Thoracic aorta (tissue), 2 donors: ENCODE measurements at places on chromosomes 12 and 14. TPM values are rescaled to one million over a fixed set of nuclear protein-coding genes. Genes with fewer than 3 reads are reported as not detected.

DNA sequence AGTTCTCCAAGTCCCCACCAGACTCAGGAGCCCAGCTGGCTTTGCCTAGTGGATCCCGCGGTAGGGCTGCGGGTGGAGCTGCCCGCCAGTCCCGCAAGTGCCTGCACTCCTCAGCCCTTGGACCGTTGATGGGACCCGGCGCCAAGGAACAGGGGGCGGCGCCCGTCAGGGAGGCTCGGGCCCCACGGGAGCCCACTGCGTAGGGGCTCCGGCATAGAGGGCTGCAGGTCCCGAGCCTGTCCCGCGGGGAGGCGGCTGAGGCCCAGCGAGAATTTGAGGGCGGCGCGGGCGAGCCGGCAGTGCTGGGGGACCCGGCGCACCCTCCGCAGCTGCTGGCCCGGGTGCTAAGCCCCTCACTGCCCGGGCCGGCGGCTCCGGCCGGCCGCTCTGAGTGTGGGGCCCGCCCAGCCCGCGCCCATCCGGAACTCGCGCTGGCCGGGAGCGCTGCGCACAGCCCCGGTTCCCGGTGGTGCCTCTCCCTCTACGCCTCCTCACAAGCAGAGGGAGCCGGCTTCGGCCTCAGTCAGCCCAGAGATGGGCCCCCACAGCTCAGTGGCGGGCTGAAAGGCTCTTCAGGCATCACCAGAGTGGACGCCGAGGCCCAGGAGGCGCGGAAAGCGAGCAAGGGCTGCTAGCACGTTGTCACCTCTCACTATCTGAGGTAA lies 452.4 kb upstream of the LRFN5 start:
- no peaks in the 10 kb centered on the region for H3K36me3 ChIP-seq
- H3K27me3 ChIP-seq = no peaks in the 10 kb centered on the region
- H3K4me3 ChIP-seq = no peak overlapping the region
- H3K4me1 ChIP-seq = no peaks in the 10 kb centered on the region
- H3K27ac ChIP-seq = no peak overlapping the region

DNA sequence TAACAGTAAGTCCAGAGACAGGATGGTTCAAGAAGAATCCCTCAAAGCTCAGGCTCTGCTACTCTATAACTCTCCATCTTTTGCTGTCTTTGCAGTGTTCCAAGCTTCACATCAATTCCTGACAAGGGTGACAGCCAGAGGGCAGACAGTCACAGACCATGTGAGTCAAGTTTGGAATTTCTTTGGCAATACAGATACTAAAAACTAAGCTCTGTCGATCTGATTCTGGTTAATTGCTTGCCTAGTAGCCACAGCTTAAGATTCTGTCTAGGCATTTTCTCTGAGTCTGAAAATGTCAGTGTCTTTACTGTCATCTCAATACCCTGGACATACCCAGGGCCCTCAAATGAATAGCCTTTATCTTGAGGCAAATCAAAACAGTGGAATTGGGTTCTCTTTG lies 153.7 kb downstream of the CEP128 start:
- H3K27me3 ChIP-seq = no peaks in the 10 kb centered on the region
- DNase-seq = no peak
- no peak overlapping the region for H3K4me3 ChIP-seq
- H3K27ac ChIP-seq = no peak overlapping the region
- no peaks in the 10 kb centered on the region for H3K36me3 ChIP-seq

- H3K4me1 ChIP-seq = peaks cover 9% of the 10 kb centered on the region
- no peaks in the 10 kb centered on the region for H3K36me3 ChIP-seq
- no peaks in the 10 kb centered on the region for H3K27me3 ChIP-seq
- no peak overlapping the region for H3K4me3 ChIP-seq
Measured at GRCh38 chr12:65496617-65497016, 218.1 kb downstream of the MSRB3 start.

DNA sequence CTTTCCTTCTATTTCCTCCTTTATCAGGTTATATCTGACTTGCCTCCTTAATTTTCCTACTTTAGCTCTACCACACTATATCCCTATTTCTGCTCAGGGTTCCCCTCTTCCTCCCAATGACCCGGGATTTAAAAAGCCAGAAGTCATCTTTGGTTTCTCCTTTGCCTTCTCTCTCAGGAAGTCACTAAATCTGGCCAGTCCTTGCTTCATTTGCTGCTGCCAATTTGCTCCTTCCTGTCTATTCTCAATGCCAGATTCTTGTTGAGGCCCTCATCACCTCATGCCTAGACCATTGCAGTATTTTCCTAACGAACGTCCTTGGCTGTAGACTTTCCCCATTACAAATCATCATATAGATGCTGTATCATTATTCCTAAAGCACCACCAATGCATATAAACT lies 26.5 kb upstream of the NID2 start:
- H3K4me1 ChIP-seq = no peaks in the 10 kb centered on the region
- no peak overlapping the region for H3K27ac ChIP-seq
- no peak overlapping the region for H3K4me3 ChIP-seq

GRCh38 chr14:55339770-55340169 lies 68.5 kb downstream of the FBXO34 start:
- H3K4me3 ChIP-seq = no peak overlapping the region
- no peaks in the 10 kb centered on the region for H3K36me3 ChIP-seq
- DNase-seq = no peak
- no peaks in the 10 kb centered on the region for H3K27me3 ChIP-seq
- no peak overlapping the region for H3K27ac ChIP-seq
- H3K4me1 ChIP-seq = peaks cover 7% of the 10 kb centered on the region

- no peaks in the 10 kb centered on the region for H3K4me1 ChIP-seq
- no peak overlapping the region for H3K27ac ChIP-seq
- no peaks in the 10 kb centered on the region for H3K36me3 ChIP-seq
- H3K4me3 ChIP-seq = no peak overlapping the region
Measured at GRCh38 chr12:115204957-115205754, 521.2 kb upstream of the TBX3 start.

DNA sequence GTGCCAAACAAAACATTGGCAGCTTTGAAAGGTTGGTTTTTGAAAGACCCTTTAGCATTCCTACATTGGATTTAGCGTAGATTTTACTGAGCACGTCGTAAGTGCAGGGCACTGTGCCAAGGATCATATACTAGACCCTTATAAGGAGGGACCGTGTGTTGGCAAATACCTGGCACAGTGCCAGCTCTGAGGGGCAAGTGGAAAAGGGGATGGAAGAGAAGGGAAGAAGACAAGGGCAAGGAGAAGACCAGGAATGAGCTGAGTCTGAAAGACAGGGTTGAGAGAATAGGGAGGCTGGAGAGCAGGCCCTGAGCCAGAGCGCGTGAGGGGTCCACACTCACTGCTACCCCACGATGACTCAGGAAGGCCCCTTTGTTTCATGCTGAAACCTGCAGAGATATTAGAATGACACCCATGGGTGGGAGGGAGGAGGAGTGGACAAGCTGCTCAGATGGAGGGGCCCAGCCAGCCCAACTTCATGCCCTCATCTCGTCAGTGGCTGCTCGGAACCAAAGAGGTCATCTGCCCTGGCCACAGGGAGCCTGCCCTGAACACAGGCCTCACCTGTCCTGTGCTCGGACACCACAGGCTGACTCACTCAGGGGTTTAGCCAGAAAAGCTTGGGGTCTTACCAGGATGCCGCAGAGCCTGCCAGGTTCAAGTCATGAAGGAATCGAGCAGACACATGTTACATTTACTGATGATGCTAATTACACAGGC lies 25.0 kb downstream of the RAB35 start:
- no peak for DNase-seq
- no peak overlapping the region for H3K27ac ChIP-seq
- H3K36me3 ChIP-seq = peaks cover 21% of the 10 kb centered on the region
- no peak overlapping the region for H3K4me3 ChIP-seq
- no peaks in the 10 kb centered on the region for H3K4me1 ChIP-seq

GRCh38 chr14:76525106-76525821 lies 149.3 kb downstream of the ESRRB start:
- no peak overlapping the region for H3K27ac ChIP-seq
- no peaks in the 10 kb centered on the region for H3K27me3 ChIP-seq
- no peak for DNase-seq
- no peak overlapping the region for H3K4me3 ChIP-seq

DNA sequence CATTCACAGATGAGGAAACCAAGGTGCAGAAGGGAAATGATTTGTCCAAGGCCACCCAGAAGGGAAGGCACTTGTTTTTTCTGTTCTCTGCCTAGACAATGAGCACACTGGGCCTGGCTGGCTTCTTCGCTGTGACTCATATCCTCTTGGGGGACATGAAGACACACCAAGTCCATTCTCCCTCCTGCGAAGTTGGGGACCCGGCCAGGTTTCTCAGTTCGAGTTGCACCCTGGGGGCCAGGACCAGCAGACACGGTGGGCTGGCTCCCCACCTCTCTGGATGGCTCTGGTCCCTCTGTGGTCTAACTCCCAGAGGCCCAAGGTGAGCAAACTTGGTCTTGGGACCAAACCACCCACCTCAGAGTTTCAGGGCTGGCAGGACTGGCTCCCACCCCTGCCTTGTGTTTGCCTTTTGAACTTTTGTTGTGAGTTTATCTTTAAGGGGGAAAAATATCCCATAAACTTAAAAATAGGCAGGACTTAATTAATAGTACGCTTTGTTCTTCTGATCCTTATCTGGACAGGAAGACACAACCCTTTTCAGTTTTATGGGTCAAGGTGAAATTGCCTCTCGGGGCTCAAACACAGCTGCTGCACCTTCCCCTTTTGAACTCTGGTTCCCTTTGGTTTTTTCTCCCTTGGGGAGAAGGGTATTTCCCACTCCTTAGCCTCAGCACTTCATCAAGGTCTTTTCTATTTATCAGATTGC lies 9.0 kb upstream of the MLEC start:
- no peaks in the 10 kb centered on the region for H3K27me3 ChIP-seq
- H3K36me3 ChIP-seq = no peaks in the 10 kb centered on the region
- no peak for DNase-seq
- H3K27ac ChIP-seq = no peak overlapping the region
- no peaks in the 10 kb centered on the region for H3K4me1 ChIP-seq

DNA sequence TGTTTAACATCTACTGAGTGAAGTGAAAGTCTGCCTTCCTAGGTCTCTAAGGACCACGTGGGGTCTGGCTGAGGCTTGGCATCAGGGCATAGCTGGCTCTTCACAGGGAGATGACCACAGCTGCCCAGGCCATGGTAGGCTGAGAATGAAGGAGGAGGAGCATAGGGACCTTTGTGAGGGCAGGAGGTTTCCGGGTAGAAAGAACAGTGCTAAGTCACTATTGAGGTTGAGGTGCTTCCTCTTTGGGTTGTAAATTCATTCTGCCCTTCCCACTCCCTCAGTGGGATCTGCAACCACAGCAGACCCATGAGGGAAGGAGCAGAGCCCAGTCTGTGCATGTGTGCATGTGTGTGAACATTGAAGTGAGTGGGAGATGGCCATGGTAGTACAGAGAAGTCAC lies 909.6 kb downstream of the VRK1 start:
- H3K27ac ChIP-seq = no peak overlapping the region
- no peak overlapping the region for H3K4me3 ChIP-seq
- H3K27me3 ChIP-seq = no peaks in the 10 kb centered on the region
- H3K4me1 ChIP-seq = no peaks in the 10 kb centered on the region
- H3K36me3 ChIP-seq = no peaks in the 10 kb centered on the region

- no peaks in the 10 kb centered on the region for H3K27me3 ChIP-seq
- H3K36me3 ChIP-seq = no peaks in the 10 kb centered on the region
- H3K27ac ChIP-seq = no peak overlapping the region
- no peaks in the 10 kb centered on the region for H3K4me1 ChIP-seq
- H3K4me3 ChIP-seq = no peak overlapping the region
Measured at GRCh38 chr14:65926935-65927700, 514.6 kb downstream of the FUT8 start.

GRCh38 chr12:91513313-91513712 lies 330.7 kb upstream of the DCN start:
- DNase-seq = no peak
- H3K27ac ChIP-seq = no peak overlapping the region
- no peaks in the 10 kb centered on the region for H3K27me3 ChIP-seq
- H3K4me1 ChIP-seq = peaks cover 4% of the 10 kb centered on the region
- no peak overlapping the region for H3K4me3 ChIP-seq
- H3K36me3 ChIP-seq = no peaks in the 10 kb centered on the region

DNA sequence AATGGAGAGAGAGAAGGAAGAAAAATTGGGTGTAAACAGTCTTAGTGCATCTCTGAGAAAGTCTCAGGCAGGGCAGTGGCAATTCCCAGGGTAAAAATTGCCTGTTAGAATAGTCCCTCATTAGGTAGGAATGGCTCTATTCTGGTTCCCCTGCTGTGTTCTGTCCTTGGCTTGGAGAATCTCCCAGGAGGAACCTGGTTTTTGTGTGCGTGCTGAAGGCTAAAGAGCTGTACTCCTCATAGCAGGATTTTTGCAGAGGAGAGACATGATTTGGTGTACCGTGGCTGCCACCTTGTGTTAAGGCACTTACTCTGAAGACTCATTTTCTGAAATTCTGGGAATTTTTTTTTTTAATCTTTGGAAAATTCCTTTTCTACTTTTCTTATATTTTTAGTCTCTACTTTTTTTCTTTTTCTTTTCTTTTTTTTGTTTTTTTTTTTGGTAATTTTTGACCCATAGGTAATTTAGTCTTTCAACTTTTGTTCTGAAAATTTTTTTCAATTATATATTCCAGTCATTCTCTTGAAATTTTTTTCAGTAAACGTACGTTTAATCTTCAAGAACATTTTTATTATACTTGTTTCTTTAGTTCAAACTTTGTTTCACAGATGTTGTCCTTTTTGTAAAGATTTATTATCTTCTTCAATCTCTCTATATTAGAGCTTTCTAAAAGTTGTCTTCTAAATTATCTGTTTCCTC lies 63.8 kb downstream of the FBXO33 start:
- H3K4me1 ChIP-seq = no peaks in the 10 kb centered on the region
- no peak overlapping the region for H3K4me3 ChIP-seq
- no peak for DNase-seq
- no peak overlapping the region for H3K27ac ChIP-seq
- H3K36me3 ChIP-seq = no peaks in the 10 kb centered on the region
- H3K27me3 ChIP-seq = no peaks in the 10 kb centered on the region

GRCh38 chr14:29064305-29064900 lies 297.8 kb downstream of the FOXG1 start:
- no peak overlapping the region for H3K4me3 ChIP-seq
- H3K36me3 ChIP-seq = no peaks in the 10 kb centered on the region
- no peaks in the 10 kb centered on the region for H3K27me3 ChIP-seq
- no peak for DNase-seq

ARHGAP9 gene
- 32.0 TPM for total RNA-seq

KCNH3 gene
- 0.35 TPM for total RNA-seq

DAO gene
- not detected for total RNA-seq
